ENCODE measurements at places on chromosomes 3 and 15.

DNA sequence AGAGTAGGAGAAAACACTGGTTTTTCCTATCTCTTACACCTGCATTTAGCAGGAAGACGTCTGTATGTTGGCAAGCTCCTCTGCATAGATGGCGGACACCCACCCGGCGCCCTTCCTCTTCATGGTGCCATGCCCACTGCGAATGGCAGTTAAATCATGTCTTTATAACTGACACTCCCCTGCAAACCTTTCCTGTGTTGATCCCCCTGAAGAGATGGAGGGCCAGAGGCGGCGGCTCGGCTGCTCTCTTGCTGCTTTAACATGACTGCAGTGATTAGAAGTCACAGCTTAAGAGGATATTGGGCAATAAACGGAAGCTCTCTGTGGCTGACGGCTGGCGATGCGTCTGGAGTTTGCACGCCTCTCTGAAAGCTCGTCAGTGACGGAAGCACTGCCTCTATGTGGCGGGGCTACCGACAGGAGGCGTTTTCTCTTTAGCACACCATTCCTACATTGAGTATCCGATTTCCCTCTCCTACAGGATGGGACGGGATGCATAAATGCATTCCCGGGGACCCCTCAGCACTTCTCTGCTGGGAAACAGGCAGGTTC, 25.5 kb upstream of the SNRPA1 start:
- peak; percentile 35 for DNase-seq

- no peak for DNase-seq
Measured at GRCh38 chr15:31275331-31276262, 51.0 kb upstream of the KLF13 start.

GRCh38 chr15:85044251-85044853, 62.7 kb downstream of the PDE8A start:
- DNase-seq = peak; percentile 9

DNA sequence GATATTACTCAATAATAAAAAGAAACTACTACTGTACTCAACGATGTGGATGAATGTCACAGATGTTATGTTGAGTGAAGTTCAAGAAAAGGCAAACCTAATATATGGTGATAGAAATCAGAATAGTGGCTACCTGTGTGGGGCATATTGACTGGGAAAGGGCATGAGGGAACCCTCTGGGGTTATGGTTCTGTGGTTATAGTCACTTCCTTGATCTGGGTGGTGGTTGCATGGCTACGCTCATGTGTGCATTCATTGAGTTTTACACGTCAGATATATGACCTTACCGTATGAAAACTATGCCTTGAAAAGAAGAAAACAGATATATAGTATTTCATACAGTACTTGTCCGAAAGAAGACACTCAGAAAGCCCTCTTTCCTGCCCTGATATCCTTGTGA, 331.0 kb upstream of the LRRFIP2 start:
- DNase-seq = no peak
